ENCODE measurements at places on chromosomes 6 and 20. TPM values are rescaled to one million over a fixed set of nuclear protein-coding genes. Genes with fewer than 3 reads are reported as not detected.

The SNX14 gene
- 46.1 TPM for total RNA-seq

The SRMS gene
- total RNA-seq: not detected

The EDN1 gene
- 1.1 TPM for total RNA-seq

The IL17F gene
- total RNA-seq: 0.64 TPM

The LST1 gene
- 12.9 TPM for total RNA-seq

The GPLD1 gene
- total RNA-seq: 1.7 TPM

The GHRH gene
- not detected for total RNA-seq

The GRM1 gene
- total RNA-seq: not detected

The CDSN gene
- total RNA-seq: not detected

The FABP7 gene
- total RNA-seq: not detected

The RGS17 gene
- not detected for total RNA-seq

The NEURL2 gene
- 0.76 TPM for total RNA-seq

The CAP2 gene
- not detected for total RNA-seq

The MLIP gene
- not detected for total RNA-seq

The ZNF391 gene
- 1.0 TPM for total RNA-seq

The SIGLEC1 gene
- total RNA-seq: not detected

The FIG4 gene
- 9.0 TPM for total RNA-seq

The WFDC10B gene
- not detected for total RNA-seq

The KCNK5 gene
- total RNA-seq: 0.86 TPM

The SLC52A3 gene
- total RNA-seq: not detected

The MYO6 gene
- 0.57 TPM for total RNA-seq

The CST7 gene
- total RNA-seq: 30.7 TPM

The THBS2 gene
- total RNA-seq: not detected

The RIOK1 gene
- 51.3 TPM for total RNA-seq

The SUMO4 gene
- 9.0 TPM for total RNA-seq

The NCR2 gene
- not detected for total RNA-seq

The C6orf15 gene
- total RNA-seq: not detected

The HUS1B gene
- 4.8 TPM for total RNA-seq

The KCNS1 gene
- not detected for total RNA-seq

The DEFB132 gene
- total RNA-seq: not detected

The RBCK1 gene
- total RNA-seq: 93.9 TPM

The WFDC13 gene
- not detected for total RNA-seq

The ARG1 gene
- 5.3 TPM for total RNA-seq

The APCDD1L gene
- not detected for total RNA-seq

The NKAIN2 gene
- not detected for total RNA-seq

The QRSL1 gene
- total RNA-seq: 9.5 TPM

The C6orf132 gene
- total RNA-seq: not detected

The GABRR2 gene
- total RNA-seq: 1.9 TPM

The RFX6 gene
- total RNA-seq: not detected

The DAAM2 gene
- not detected for total RNA-seq

The ULBP2 gene
- 9.7 TPM for total RNA-seq

The ATRN gene
- 12.9 TPM for total RNA-seq
